ENCODE measurements at places on chromosomes 16 and 17. TPM values are rescaled to one million over a fixed set of nuclear protein-coding genes. Genes with fewer than 3 reads are reported as not detected.

TAT gene
- polyA plus RNA-seq = 0.10 TPM

DNA sequence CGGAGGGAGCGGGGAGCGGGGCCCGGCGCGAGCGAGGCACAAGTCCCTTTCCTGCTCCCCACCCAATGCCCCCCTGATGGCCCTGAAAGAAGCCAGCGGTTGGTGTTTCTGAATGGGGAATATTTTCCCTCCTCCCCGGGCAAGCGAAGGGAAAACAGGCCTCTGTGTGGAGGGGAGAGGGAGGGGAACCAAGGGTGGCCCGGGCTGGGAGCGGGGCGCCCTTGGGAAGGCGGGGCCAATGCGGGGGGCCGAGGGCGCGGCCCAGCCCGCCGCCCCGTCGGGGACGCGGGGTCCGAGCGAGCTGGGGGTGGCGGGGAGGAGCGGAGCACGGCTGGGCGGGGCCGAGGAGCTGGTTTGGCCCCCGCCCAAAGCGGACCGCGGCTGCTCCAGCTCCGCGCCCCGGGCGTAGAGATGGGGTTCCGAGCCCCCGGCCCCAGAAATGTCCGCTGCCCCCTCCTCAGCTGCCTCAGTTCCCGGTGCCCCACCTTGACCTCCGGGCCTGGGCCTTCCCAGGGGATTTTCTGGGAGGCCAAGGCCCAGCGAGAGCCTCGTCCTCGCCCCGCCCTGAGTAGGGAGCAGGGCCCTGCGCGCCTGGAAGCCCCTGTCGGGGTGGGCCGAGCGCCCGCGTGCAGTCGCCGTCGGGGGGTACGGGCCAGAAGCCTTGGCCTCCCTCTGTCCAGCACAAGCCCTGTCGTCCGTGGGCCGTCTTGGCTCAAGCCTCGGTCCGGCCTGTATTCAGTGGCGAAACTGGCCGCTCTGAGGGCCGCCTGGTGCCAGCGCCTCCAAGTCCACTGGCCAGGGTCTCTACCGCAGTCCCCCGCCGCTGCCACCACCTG, 3.9 kb upstream of the HEXIM1 start:
- H3K27me3 ChIP-seq = peaks cover 30% of the 10 kb centered on the region
- H3K36me3 ChIP-seq = peaks cover 4% of the 10 kb centered on the region
- no peak overlapping the region for H3K27ac ChIP-seq
- peak overlapping the region; percentile 67 for H3K4me3 ChIP-seq

DNA sequence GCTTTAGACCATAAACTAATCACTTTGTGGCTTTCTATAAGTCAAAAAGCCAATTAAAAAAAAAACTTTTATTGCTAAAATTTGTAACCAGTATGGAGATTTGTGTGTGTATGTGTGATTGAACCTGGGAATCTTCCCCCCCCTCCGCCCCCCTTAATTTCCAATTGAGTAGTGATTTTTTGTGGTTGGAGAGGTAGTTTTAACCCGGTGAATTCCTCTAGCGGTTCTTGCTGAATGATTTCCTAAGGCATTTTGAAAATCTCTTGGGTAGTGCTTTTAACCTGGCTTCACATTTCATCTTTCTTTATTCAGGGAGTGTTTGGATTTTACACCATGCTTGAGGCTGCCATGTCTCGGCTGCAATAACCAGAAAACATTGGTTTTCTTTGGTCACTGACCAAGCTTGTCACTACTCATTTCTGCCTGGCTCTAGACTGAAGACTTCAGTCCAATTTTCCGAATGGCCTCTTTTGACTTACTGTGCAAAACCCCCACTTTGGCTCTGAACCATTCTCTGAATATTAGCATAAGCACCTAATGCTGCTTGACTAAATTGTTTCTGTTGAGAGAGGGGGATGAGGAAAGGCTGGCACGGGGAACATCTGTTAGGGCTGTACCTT, 35.6 kb downstream of the PRKCA start:
- peaks cover 11% of the 10 kb centered on the region for H3K4me1 ChIP-seq
- H3K27ac ChIP-seq = no peak overlapping the region
- no peak for DNase-seq
- no peaks in the 10 kb centered on the region for H3K27me3 ChIP-seq

DNA sequence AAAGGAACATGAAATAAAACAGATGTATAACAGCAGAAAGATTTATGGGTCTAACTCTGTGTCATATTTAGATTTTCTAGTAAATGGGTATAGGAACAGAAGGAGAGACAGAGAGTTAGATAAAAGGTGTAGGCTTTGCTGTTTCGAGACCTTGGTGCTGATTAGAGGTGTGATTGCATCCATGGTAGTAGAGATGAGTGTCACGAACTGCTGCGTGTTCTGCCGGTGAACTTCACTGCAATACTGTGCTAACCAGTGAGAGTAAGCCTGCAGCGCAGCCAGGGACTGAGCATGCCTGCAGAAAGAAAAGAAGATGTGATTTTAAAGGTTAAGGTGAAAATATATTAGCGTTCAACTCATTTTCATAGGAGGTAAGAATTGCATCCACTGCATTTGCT, 53.7 kb upstream of the GSG1L start:
- peaks cover 57% of the 10 kb centered on the region for H3K36me3 ChIP-seq
- no peak for DNase-seq
- no peak overlapping the region for H3K27ac ChIP-seq
- no peaks in the 10 kb centered on the region for H3K4me1 ChIP-seq

DNA sequence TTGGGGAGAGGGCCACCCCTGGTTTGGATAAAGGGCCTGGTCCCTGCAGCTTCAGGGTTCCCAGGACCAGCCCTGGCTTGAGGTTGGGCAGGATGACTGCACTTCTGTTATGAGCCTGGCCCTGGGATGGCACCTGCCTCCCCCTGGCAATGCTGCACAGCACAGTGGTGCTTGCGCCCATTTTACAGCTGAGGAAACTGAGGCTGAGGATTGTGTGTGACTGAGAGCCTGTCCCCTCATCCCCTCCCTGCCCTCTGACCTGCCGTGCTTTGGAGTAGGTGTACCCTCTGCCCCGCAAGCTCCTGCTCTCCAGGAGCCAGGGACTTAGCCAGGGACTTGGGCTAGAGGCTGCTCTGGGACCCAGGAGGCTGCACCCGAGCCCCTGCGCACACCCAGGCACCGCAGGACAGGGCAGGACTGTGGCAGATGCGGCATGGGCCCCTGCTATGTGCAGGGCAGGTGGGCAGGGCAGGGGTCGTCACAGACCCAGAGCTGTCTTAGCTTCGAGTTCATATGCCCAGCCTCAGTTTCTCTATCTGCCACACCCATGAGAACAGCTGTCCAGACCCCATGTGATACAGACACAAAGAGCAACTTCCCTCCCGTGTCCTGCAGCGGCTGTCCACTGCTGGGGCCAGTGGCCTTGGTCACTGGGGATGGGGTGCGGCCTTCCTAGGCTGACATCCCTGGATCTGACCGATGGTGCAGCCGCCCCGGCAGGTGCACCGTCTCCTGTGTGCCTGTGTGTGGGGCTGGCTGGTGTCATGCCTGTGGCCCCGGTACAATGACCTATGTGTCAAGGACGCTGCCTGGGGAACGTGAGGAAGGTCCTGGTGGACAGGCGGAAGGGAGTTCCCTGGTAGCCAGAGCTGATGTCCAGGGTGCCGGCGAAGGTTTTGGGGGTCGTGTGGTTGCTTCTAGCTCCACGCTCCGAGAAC, 36.6 kb downstream of the BAHCC1 start:
- no peaks in the 10 kb centered on the region for H3K36me3 ChIP-seq
- DNase-seq = no peak
- H3K27ac ChIP-seq = no peak overlapping the region
- peaks cover 4% of the 10 kb centered on the region for H3K27me3 ChIP-seq

- H3K36me3 ChIP-seq = no peaks in the 10 kb centered on the region
- no peaks in the 10 kb centered on the region for H3K27me3 ChIP-seq
- no peak for DNase-seq
- H3K4me3 ChIP-seq = no peak overlapping the region
Measured at GRCh38 chr17:4378626-4379025, 12.2 kb upstream of the UBE2G1 start.

DNA sequence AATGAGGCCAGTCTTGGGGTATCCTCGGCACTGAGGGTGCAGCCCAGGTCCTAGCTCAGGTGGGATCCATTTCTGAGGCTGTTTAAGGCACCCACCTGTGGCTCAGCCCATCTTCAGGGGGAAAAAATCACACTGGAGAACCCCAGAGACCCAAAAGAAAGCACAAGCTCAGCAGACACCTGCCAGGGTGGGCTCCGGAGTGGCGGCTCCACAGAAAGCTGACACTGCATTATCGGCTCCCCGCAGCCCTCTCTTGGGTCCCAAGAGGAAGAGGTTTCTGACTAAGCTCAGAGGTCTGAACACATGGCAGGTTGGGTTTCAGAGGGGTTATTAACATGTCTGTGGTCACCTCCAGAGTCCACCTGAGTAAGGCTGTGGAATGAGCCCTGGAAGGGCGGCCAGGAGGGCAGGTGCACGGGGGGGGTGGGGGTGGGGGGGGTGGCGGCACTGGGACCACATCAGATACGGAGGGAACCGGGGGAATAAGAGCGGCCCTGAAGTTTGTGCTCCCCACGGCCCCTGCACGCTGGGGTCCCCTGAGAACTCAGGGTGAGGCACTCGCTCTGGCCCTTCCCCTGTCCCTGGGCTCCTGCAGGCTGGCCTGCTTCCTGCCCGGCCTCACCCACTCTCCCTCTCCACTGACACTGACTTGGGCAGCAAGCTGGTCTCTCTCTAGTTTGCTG, 79.5 kb downstream of the TIMM22 start:
- H3K36me3 ChIP-seq = no peaks in the 10 kb centered on the region
- H3K4me1 ChIP-seq = peaks cover 2% of the 10 kb centered on the region
- no peak overlapping the region for H3K4me3 ChIP-seq

DNA sequence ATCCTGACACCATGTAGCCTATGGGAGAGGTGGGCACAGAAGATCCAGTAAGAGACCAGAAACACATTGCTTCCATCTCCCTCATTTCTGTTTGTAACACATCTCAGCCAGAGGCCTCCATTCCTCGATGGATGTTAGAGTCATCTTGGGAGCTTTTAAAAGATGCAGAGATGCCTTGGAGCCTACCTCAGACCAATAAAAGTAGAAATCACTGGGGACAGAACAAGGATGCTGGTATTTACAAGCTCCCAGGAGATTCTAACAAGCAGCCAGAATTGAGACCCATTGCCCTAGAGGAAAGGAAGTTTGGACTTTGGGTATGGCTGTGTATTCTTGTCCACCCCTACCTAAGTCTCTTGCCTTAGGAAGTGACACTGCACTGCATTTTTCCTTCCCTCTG, 40.8 kb downstream of the HS3ST3A1 start:
- peaks cover under 1% of the 10 kb centered on the region for H3K4me1 ChIP-seq
- H3K4me3 ChIP-seq = no peak overlapping the region
- no peak for DNase-seq
- no peaks in the 10 kb centered on the region for H3K36me3 ChIP-seq
- H3K27ac ChIP-seq = no peak overlapping the region

DNA sequence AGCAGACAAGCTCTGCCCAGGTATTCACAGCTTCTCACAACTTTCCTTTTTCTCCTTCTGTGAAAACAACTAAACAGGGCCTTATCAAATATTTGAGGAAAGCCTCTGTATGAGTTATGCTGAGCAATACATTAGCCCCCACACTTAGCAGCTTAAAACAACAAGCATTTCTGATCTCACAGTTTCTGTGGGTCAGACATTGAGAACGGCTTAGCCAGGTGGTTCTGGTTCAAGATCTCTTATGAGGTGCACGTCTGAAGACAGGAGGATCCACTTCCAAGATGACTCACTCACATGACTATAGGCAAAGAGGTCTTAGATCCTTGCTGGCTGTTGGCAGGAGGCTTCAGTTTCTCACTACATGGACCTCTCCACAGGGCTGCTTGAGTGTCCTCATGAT, 181.4 kb upstream of the WSCD1 start:
- no peak overlapping the region for H3K4me3 ChIP-seq
- H3K36me3 ChIP-seq = no peaks in the 10 kb centered on the region

- no peak overlapping the region for H3K4me3 ChIP-seq
- H3K27ac ChIP-seq = peak overlapping the region; percentile 35
- H3K36me3 ChIP-seq = no peaks in the 10 kb centered on the region
- peaks cover 4% of the 10 kb centered on the region for H3K27me3 ChIP-seq
- peaks cover 22% of the 10 kb centered on the region for H3K4me1 ChIP-seq
Measured at GRCh38 chr17:65371702-65372101, 189.7 kb downstream of the AXIN2 start.

GRCh38 chr17:21286066-21286770, 1.7 kb downstream of the MAP2K3 start:
- H3K36me3 ChIP-seq = no peaks in the 10 kb centered on the region
- no peak for DNase-seq
- peaks cover 23% of the 10 kb centered on the region for H3K27me3 ChIP-seq
- peak overlapping the region; percentile 99 for H3K27ac ChIP-seq
- H3K4me1 ChIP-seq = peaks cover 66% of the 10 kb centered on the region

DNA sequence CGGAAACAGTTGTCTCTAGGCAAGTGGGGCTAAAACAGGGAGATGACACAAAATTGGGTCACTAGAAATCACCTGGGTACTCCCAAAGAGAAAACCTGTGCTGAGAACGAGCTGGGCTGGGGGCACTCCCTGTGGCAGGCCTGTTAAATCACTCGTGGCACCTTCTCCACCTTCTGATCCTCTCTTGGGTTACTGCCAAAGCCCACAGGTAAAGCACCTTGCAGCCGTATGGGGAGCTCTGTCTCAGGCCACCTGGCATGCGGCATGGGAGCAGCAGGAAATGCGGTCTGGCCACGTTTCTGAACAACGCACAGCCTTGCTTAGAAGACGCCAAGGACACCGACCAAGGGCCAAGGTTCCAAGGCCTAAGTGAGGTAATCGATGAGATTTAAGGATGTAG, 21.5 kb upstream of the ICAM2 start:
- H3K27ac ChIP-seq = peak overlapping the region; percentile 61
- no peak for DNase-seq
- H3K36me3 ChIP-seq = peaks cover 54% of the 10 kb centered on the region
- H3K4me3 ChIP-seq = no peak overlapping the region
- H3K27me3 ChIP-seq = no peaks in the 10 kb centered on the region

DNA sequence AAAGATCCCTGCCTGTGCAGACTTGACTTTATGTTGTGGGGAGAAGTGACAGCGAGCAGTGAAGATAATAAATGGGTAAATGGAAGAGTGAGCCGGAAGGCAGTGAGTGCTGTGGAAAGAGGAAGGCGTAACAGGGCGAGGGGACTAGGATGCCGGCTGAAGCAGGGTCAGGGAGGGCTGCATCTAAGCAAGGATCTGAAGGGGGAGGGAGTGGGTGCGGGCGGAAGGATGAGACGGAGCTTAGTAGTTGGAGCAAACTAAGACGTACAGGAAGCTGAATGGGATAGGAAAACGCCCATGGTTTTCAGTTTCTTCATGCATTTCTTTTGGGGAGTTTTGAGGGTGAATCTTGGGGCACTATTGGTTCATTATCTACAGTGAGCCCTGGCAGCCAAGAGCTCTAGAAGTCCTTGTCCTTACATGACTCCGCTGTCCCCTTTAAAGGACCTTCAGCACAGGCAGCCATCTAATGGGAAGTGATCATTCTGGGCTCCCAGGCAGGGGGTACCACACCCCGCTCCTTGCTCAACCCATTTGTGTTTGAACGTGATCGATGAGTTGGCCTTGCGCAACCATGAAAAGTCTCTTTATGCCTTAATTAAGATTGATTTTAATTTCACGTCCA, 10.4 kb upstream of the NAT9 start:
- H3K36me3 ChIP-seq = peaks cover 18% of the 10 kb centered on the region
- H3K27me3 ChIP-seq = peaks cover 2% of the 10 kb centered on the region
- H3K4me3 ChIP-seq = no peak overlapping the region
- no peak for DNase-seq

DNA sequence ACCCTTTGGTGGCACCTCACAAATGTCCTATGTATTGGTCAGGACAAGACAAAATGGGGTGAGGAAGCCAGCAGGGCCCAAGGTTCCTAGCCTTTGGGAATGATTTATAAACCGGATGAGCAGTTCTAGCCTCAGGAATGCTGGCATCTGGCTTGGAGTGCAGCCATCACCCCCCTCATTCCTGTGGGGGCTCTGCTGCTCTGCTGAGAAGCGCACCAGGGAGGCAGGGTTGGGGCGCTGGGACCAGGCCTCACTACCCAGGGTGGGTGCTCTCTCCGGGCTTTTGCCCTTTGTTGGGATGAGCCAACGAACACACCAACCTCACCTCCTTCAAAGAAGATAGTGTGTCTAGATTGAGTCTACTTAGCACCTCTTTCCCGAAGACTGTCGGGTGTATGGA, 39.2 kb downstream of the TMEM11 start:
- H3K27ac ChIP-seq = no peak overlapping the region
- H3K4me3 ChIP-seq = no peak overlapping the region
